ENCODE measurements at places on chromosomes 5 and 9.
A peak's percentile ranks its signal among the peaks of the same experiment; 100 is the strongest.

- no peak for DNase-seq
These were observed 21.5 kb upstream of the AKNA start for GRCh38 chr9:114409103-114409780.

DNA sequence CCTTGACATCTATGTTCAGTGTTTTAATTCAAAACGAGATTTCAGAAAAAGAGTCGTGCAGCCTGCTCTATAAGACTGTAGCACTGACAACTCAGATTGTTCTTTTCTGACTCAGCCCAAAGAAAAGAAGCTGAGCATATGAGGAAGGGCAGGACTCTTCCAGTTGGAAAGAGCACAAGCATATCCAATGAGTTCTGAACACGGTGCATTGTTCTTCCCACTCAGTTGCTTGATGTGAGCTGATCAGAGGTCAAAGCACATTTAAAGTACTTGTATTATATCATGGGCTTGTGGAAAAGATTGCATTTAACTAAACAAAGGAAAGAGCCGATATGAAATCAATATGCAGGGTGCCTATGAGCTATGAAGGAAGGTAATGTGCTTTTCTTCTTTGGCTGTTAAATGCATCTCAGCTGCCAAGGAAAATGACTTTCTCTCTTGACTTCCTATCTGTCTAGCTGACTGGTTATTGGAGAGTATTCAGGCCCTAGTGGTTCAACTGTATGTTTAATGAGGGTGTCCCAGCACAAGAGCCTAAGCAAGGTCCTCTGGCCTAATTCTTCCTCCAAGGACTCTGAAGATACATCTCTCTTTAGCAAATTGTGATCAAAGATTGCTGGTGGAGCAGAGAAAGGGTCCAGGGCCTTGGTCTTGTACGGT lies 226.6 kb upstream of the PPP1R2B start:
- no peak for DNase-seq

GRCh38 chr5:54590824-54591223 lies 73.3 kb downstream of the SNX18 start:
- no peak for DNase-seq

DNA sequence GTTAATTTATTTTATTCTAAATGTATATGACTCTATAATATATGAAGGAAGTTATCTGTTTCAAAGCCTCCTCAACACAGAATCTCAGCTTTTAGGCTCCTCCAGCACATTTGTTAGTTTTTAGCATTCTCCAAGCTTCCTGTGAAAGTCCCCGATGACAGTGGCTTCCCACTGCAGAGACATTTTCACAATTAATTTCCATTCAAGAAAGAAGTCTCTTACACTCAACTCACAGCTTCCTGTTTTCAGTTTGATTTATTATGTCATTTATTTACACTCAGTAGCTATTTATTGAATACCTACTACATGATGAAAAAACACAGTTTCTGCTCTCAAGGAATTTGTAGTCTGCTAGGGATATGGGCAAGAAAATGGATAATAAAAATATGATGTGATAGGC lies 2228.2 kb upstream of the WWC1 start:
- no peak for DNase-seq

GRCh38 chr5:81826128-81826527 lies 75.2 kb upstream of the SSBP2 start:
- DNase-seq: no peak

DNA sequence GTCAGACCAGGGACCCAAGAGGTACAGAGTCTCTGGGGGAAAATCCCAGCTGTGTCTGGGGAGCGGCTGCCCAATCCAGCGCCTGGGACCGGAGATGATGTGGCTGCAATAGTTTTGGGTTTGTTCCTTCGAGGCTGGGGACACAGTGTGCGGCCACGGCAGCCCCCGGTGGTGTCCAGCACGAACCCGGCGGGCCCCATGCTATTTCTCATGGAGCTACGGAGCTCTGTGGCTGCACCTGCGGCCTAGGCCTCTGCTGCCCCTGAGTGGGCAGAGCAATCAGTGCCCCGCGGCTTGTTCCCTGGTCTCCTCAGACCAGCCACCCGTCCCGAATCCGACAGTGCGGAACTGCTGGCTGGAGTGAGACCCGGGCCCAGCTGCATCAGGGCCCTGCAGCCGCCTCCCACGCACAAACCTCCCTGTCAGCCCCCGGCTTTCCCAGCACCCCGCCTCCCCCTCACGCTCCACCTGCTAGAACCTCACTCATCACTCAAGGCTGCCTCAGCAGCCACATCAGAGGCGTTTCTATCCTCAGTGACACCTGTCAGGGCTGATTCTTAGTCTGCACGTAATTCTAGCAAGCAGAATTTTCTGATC lies 29.0 kb downstream of the SARDH start:
- no peak for DNase-seq

GRCh38 chr5:65434122-65434521 lies 47.6 kb downstream of the ADAMTS6 start:
- DNase-seq: no peak

DNA sequence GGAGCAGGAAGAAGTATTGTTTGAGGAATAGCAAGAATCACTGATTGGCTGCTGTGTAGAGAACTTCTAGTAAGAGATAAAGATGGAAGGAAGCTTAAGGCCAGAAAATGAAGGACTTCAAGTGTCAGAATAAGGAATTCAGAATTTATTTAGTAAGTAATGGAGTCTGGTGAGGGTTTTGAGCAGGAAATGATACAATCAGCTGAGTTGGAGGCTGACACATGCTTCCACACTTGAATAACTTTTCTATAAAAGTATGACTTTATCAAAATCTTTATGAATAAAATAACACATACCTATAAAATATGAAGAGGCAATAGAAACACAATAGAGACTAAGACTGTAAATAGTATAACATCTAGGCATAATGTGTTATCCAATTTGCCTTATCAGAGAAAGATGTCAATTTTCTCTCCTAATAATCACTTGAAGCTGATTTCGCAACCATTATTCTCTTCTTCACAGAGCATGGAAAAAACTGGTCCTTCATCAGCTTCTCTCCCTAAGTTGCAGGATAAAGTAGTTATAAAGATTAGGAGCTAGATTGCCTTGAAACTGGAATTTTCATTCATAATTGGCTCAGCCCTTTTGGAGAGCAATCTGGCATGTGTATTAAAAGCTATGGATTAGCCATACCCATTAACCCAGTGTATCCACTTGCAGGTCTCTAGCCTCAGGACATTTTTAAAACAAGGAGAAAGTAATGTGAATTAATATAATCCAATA lies 143.4 kb downstream of the ZNF608 start:
- no peak for DNase-seq

DNA sequence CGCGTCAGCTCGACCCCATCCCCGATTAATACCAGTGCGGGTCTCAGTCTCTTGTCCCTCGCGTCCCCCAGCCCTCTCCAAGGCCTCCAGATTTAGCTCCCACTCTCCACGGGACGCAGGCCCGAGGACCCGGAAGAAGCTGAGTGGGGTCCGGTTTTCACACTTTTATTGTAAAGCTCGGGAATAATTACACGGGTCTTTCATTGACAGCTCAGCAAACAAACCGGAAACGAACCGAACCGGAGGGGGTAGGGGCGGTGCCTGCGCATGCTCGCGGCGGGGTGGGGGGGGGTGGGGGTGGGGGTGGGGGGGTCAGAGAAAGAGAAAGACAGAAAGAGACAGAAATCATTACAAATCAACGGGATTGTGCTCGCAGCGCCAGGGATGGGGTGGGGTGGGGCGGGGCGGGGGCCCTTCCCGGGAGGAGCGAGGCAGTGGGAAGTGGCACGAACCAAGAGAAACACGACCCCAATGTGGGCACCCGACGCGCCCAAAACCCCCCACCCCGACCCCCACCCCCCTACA lies 27.9 kb downstream of the PCDH1 start:
- peak; percentile 5 for DNase-seq

- no peak for DNase-seq
These were observed 979.9 kb upstream of the DMAC1 start for GRCh38 chr9:8779478-8779877.

DNA sequence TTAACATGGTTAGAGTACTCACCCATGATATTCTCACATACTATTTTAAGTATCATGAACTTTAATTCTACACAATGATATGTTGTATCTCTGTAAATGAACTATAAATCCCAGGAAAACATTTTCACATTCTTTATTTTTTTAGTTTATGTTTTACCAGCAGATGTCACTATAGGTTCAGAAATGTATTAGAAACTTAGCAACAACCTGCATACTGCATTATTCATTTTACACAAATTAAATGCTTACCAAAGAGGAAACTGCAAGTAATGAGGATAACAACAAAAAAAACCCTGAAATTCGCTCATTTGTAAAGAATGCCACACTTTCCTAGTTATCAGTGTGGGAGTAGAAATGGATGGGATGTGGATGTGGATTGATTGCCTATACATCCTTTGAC lies 217.5 kb upstream of the OTULINL start:
- DNase-seq: no peak

DNA sequence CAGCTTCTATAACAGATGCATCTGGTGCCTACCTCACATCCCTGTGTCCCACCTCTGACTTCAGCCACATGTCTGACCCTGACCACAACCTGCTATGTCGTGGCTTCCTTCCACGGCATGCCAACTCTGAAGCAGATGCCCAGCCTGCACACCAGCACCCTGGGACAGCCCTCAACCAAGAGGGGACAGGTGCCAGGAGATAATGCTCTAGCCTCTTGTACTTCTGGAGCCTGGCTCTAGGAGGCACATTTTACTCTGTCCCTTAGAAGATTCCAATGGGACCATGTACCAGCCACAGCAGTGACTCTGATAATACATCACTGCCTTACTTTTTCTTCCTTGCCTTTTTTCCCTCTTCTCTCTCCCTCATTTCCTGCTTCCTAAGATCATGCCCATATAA lies 51.4 kb downstream of the EBF1 start:
- DNase-seq: no peak

GRCh38 chr5:62954578-62954977 lies 376.0 kb downstream of the LRRC70 start:
- DNase-seq: no peak

DNA sequence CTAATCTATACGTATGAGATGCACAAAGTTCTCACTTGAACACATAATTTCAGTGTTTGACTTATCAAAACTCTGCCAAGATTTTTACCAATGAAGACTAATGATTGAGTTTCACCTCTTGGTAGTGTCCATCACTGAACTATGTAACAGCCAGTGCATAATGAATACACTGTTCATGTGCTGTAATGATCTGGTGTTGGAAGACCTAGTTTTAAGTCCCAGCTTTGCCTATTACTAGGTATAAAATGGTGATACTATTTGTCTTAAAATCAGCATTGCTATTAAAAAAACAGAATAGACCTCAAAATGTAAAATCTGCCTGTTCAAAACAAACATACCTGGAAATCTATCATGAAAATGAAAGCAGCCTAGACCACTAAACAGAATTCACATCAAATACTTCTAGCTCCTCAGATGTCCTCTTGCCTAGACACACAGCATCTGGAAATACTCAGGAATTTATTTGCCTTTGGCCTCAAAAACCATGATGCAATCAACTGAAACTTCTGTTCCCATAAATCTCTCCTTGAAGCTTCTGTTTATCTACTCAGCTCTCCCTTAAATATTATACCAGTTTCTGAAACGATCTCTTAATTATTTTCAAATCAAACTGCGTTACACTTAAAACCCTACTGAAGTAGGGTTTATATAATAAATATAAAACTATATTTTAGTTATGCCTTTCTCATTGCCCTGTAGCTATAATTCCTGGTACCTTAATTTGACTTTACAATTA lies 38.1 kb downstream of the MRPS27 start:
- DNase-seq: no peak

GRCh38 chr5:168865968-168866367 lies 286.8 kb upstream of the PANK3 start:
- no peak for DNase-seq

- DNase-seq: no peak
These were observed 59.1 kb downstream of the PSMB7 start for GRCh38 chr9:124355941-124356744.

DNA sequence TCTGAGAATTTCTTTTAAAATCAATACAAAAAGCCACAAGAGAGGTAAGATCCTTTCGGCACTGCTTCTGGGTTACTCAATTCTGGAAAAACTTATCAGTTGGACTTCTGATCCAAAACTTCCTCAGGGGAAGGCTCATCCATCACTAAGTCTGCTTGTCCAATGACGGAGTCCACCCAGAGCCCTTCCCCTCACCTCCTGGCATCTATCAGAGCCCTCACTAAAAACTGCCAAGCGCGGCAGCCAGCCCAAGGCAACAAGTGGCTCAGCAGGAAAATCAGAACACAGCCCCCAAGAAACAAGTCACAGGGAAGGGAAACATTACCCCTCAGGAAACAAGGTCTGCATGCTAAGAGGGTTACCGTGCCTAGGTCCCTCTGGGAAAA lies 869 bp upstream of the ESM1 start:
- DNase-seq: no peak

GRCh38 chr9:117245175-117245829 lies 169.6 kb downstream of the ASTN2 start:
- no peak for DNase-seq

GRCh38 chr9:94926431-94926800 lies 199.9 kb downstream of the AOPEP start:
- DNase-seq: no peak

GRCh38 chr9:4306066-4306776 lies 6.4 kb upstream of the GLIS3 start:
- no peak for DNase-seq

DNA sequence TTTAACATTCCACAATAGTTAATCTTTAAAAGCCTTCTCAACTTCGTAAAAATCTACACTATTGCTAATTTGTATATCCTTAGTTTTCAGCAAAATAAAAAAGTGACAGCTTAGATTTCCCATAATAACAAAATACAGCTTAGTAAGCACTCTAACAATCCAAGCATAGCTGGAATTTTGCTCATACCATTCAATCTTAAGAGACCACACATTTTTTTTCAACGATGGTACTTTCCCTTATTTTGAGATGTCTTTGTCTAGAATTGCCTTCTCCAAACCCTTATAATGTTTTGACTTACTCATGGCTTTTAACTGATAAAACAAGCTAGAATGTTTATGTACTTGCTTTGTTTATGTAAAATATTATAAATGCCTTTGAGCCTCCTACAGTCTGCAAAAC lies 65.6 kb downstream of the HOMER1 start:
- no peak for DNase-seq

GRCh38 chr5:85621668-85622067 lies 996.1 kb upstream of the COX7C start:
- DNase-seq: no peak

DNA sequence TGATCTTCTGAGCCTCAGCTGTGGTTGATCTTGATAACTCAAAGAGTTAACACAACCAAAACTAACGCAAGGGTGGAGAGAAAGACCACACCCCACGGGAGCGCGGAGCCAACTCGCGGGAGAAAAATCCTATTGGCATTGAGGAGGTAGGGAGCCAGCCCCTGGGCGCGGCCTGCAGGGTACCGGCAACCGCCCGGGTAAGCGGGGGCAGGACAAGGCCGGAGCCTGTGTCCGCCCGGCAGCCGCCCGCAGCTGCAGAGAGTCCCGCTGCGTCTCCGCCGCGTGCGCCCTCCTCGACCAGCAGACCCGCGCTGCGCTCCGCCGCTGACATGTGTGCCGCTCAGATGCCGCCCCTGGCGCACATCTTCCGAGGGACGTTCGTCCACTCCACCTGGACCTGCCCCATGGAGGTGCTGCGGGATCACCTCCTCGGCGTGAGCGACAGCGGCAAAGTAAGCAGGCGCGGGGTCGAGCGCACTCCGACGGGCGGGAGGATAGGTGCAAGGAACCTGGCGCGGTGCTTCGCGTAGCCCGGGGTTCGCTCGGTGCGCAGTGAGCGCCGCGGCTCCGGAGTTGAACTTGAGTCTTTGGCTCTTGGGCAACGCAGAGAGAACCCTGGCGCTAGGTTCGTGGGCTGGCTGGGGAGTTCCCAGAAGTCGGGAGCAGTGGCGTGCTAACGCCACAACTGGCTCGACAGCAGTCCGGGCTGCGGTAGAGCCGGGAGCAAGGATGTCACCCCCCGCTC lies at the start of gene GDA:
Gene GDA, plus strand, starts transcription at position 210 of the 745 bp plus-strand sequence. Its CDS starts 120 bp downstream, at position 330.
- DNase-seq: no peak

Measured in effector memory CD4-positive, alpha-beta T cell (primary cell).